ENCODE measurements at places on chromosomes 7 and 10.
A peak's percentile ranks its signal among the peaks of the same experiment; 100 is the strongest.

GRCh38 chr7:132618956-132619305 is 42.7 kb upstream of the PLXNA4 start:
- no peak for DNase-seq

DNA sequence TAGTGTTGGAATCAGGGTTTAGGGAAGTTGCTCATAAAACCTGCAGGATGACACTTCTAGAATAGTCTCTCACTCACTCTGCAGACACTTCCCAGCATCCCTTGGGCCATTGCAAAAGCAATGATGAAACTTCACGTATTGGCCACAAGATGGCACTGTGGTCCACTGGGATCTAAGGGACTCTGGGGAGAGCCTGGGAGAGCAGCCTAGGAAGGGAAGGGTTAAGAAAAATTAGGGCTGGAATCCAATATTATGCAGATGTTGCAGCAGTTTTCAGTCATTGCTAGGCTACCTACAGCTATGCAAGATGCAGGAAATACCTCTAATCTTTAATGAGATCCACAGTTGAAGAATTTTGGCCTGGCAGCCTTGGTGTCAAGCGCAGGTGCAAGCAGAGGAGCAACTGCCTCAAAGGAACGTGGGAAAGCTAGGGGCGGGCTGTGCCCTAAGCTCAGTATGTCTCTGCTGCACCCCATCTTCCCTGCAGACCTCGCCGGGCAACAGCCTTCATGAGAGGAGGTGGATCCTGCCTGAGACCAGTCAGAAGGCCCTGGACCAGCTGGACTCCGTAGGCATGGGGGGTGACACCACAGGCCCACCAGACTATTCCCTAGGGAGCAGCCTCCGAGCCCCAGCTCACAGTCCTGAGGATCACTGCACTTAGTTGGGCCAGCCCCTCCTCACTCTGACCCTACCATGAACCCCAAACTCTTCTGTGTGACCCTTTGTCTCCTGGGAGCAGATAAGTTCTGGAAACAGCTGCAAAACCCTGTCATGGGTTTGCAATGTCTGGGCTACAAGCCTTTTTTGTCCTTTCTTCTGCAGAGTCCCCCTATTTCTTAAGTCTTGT is 127.9 kb upstream of the PRSS58 start:
- DNase-seq = peak; percentile 36

DNA sequence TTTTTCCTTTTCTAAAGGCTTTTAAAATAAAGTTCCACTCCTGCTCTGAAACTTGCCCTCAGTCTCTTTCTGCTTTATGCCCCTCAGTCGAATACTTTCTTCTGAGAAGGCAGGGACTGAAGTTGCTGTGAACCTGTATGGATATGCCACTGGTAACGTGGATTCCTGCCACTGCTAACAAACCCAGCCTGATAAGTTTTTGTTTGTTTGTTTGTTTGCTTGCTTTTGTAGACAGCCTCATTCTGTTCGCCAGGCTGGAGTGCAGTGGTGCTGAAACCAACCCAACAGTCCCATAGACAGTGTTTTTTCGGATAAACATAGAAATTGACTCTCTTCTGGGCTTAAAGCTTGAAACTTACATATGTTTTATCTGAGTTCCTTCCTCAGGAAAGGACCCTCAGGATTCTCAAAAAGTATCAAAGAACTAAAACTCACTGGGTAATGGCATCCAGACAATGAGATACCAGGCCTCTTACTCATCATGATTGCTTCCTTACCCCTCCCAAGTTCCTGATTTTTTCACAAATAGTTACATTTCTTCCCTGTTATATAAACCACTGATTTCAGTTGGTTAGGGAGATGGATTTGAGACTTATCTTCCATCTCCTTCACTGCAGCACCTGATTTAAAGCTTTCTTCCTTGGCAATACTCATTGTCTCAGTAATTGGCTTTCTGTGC is 273.6 kb downstream of the SDHAF3 start:
- DNase-seq = no peak

DNA sequence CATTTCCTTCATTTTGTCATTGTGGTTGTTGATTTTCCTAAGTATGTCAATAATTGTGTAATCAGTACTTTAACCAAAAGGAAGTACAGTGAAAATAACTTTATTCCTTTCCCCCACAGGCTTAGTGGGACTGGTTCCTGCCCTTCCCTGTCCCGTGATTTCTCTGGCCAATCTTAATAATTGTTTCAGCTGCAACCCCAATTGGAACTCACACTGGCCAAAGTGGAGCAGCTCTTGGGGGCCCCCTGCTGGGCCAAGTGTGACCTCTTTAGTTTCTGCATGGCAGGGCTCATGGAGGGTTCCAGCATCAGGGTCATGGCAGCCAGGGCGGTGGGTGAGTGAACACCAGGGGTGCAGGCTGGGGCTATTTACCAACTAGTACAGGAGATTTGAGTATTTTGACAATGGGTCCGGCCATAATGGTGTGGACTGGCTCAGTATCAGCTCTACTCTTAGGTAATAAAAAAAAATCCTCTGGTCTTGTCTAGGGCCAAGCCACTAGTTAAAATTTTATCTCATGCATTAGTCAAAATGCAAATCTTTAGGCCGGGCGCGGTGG is 31.7 kb downstream of the CYCS start:
- peak; percentile 41 for DNase-seq

DNA sequence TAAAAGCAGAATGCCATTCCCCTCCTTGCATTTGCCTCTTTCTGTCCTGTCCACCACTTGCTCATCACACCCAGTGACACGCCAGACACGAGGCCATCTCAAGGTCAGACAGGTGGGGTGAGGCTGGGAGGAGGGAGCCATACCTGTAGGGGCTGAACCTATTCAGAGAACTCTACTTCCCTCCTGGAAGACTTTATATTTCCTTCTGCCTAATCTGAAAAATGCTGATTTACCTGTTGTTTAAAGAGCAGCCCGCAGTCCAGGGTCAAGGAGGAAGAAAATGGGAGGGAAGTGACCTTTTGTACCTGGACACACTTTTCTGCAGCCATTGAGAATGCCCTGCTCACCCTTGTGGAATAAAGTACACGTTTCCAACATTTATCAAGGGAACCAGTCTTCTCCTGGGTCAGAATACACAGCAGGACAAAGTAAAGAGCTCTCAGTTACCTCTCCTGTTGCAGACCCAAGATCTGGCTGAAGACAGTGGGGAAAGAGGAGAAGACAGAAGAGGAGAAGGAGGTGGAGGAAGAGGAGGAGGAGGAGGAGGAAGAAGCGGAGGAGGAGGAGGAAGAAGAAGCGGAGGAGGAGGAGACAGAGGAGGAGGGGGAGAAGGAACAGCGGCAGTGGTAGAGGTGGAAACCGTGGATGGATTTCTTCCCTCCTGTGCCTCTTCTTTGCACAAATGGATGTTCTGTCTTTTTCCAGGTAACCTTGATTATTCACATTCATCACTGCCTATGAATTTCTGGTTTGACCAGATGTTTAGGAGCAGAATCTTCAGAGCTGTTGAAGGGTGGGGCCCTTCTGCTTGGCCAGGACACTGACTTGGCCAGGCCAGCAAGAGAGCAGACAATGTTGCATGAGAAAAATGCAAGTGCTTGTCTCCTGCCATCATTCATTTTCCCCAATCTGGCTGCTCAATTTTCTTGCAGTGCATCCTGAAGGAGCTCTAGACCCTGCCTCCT is 1.2 kb upstream of the BLNK start:
- no peak for DNase-seq

GRCh38 chr7:156466272-156466671 is 174.3 kb upstream of the RNF32 start:
- DNase-seq = no peak

- no peak for DNase-seq
Observed at GRCh38 chr7:1704811-1705738, 35.0 kb downstream of the ELFN1 start.
